ENCODE measurements at places on chromosomes 11 and 22. TPM values are rescaled to one million over a fixed set of nuclear protein-coding genes. Genes with fewer than 3 reads are reported as not detected.

The CD81 gene
- 192 TPM for total RNA-seq

The ZBTB16 gene
- 11.8 TPM for total RNA-seq

The SF3A1 gene
- total RNA-seq = 225 TPM

The JRKL gene
- total RNA-seq = 11.9 TPM

The MMP7 gene
- not detected for total RNA-seq

The C11orf87 gene
- not detected for total RNA-seq

The CELSR1 gene
- 0.10 TPM for total RNA-seq

The SLC6A5 gene
- total RNA-seq = not detected

All from activated CD4-positive, alpha-beta memory T cell treated with anti-CD3 and anti-CD28 coated beads, Interleukin-2, amount 10 ng/mL, durations not matched to agents 7 days and 5 days (primary cell).